ENCODE measurements at places on chromosomes 4 and X.

GRCh38 chrX:130030826-130031225 is 48.4 kb downstream of the BCORL1 start:
- DNase-seq, result no peak

GRCh38 chr4:7238300-7238960 is 46.1 kb downstream of the SORCS2 start:
- no peak for DNase-seq

GRCh38 chr4:8195841-8196458 is 3.1 kb upstream of the SH3TC1 start:
- no peak for DNase-seq

GRCh38 chrX:20530406-20530921 is 263.8 kb upstream of the RPS6KA3 start:
- DNase-seq, result peak; percentile 15
